Activated effector memory CD4-positive, alpha-beta T cell treated with Interleukin-2 at 50 U/mL for 16 hours (primary cell): ENCODE measurements at places on chromosomes 2 and 18.

DNA sequence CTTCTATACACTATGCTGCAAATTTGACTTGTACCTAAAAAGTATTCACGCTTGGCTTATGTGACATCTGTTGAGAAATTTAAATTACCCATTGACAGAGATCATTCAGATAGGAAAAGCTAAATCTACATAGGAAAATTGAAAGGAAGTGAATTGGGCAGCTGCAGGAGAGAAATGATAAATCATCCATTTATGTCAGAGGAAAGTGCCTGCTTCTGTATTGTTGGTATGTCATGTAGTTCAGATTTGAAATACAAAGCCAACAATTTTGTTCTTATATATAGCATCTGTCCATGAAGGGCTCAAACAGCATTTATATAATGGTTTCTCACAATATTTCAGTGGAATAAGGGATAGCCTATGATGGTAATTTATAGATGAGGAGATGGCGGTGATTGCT is 17.6 kb downstream of the LINC00305 start:
- no peak for DNase-seq

DNA sequence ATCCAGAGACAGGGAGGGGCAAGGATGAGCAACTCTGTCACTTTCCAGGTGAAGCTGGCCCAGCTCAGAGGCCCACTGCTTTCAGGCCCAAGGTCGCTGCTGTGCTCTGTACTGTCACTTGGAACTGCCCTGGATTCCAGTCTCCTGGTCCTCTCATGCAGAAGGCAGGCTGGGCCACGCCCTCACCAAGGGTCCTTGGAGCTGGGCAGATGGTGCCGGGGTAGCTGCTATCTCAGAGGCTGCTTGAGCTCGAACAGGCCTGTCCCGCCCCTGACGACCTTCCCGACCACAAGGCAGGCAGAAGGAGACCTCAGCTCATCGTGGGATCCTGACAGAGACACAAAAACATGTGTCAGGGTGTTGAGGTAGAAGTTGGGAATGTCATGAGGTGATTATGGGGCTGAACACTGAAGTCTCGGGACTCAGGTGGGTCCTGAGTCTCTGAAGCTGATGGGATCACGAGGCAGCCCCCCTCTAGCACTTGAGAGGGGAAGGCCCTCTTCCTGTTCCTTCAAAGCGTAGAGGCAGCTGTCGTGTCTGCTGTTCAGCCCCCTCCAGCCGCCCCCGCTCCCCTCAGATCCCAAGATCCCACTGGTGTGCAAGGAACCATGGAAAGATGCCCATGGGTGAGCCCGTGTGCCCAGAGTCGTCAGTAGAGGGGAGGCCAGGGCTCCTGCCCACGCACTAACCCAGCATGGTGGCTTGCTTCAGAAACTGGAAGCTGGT is 78.3 kb downstream of the POLR1A start:
- DNase-seq = no peak

- no peak for DNase-seq
Measured at GRCh38 chr18:23998018-23998417, 16.5 kb upstream of the TTC39C start.

- DNase-seq = no peak
Measured at GRCh38 chr2:222353993-222354392, 55.2 kb upstream of the PAX3 start.

DNA sequence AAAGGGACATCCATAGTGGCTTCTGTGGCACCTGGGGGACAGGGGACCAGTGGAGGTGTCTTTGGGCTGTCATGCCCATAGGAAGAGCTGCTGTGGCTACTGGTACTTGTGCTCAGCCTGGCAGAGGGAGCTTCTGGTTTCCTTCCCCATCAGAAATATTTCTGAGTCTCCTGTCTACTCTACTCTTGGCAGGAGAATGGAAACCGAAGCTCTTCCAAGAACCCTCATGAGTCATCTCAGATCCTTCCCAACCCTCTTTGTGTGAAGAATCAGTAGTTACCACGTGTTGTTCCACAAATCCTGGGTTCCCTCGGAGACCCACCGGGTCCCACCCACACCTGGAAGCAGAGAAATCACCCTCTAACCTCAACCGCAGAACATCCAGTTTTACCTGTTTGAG is 234.9 kb downstream of the FHOD3 start:
- no peak for DNase-seq

GRCh38 chr2:233491326-233491725 is 75.3 kb downstream of the USP40 start:
- no peak for DNase-seq

GRCh38 chr18:58753976-58754375 is 82.7 kb downstream of the MALT1 start:
- DNase-seq = no peak

DNA sequence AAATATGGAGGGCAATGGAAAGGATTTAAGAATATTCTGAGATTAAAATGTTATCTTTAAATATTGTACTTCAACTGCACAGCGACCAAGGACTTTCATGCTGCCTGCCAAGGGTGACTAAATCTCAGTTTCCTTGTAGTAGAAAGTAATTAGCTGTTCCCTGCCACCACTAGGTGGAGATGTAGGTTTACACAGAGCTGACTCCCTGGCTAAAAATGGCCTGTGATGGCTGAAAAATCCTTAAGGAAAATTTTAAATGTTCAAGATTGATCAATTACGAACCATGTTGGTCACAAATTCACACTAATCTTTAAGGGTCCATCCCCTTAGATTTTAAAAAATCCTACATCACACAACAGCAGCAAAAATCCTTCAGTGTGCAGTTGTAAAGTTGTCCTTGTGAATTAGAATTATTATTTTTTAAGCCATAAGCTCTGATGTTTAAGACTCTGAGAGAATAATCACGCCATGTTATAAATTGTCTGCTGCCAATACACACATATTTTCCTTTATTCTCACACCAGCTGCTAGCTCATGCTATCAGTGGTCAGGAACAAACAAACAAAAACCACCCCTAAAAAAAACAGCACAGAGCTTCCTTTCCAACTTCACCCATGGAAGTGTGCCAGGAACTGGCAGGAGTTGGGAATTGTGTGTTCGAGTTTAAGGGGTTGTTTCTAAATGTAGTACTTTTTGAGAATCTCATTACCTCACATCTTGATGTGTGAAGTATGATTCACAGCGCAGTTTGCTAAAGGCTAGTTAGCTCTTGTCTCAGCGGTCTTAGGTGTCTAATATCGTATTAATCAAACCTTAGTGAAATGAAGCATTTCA is 399.8 kb downstream of the TMEM182 start:
- no peak for DNase-seq

DNA sequence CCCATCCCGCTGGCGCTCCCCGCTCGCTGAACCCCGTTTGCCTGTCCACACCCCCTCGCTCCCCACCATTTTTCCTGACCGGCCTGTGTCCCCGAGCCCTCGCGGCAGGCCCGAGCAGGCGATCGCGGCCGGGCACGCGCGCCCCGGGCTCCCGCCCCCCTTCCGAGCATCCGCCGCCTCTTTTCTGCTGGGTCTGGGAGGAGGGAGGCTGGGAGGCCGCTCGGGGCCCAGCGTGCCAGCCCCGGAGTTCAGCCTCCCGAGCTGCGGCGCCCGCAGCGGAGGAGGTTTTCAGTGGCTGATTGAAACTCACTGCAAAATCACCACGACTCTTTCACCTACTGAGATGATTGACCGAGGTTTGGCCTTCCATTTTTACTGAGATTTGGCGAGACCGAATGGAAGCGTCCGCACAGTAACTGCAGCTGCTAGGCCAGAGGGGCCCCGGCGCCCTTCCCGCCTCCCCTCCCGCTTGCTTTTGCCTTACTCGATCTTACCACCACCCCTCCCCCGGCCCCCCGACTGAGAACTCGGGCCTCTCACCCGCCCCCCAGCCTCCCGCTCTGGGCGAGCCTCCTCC is 4.8 kb downstream of the SOX11 start:
- DNase-seq = no peak
